GM12891 (cell line): ENCODE measurements at places on chromosomes 12 and 14.
A peak's percentile ranks its signal among the peaks of the same experiment; 100 is the strongest.

- DNase-seq: no peak
Observed at GRCh38 chr12:96502949-96503532, 13.7 kb downstream of the CFAP54 start.

GRCh38 chr12:119694111-119694510 is 26.2 kb downstream of the PRKAB1 start:
- DNase-seq: no peak

DNA sequence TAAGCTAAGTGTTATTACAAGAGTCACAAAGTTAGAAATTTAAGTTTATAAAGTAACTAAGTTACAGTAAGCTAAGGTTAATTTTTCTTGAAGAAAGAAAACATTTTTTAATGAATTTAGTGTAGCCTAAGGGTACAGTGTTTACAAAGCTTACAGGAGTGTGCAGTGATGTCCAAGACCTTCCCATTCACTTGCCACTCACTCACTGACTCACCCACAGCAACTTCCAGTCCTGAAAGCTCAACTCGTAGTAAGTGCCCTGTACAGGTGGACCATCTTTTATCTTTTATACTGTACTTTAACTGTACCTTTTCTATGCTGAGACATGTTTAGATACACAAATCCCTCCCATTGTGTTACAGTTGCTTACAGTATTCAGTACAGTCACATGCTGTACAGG is 60.9 kb upstream of the TMEM263 start:
- DNase-seq: no peak

DNA sequence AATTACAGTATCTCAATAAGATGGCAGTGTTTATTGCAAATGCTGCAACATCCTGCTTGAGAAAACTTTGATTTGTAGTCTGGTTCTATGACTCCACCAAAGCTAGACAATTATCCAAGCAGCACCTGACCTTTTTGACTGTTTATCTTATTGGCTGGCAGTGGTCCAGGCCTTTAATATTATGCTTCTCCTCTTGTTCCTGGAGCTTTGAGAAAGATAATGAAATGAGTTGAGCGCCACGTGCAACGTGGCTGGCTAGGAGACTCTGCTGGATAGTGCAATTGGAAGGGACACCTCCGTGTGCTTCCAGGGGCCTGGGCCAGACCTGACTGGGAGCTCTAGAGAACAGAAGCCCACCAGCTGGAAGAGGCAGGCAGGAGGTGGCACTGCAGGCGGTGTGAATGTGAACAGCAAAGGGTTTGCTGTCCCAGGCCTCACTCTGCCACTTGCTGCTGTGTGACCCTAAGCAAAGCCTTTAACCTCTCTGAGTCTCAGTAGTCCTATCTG is 349.3 kb downstream of the CACNA1C start:
- no peak for DNase-seq

- DNase-seq: no peak
Observed at GRCh38 chr12:1297206-1297605, 297.2 kb downstream of the FBXL14 start.

DNA sequence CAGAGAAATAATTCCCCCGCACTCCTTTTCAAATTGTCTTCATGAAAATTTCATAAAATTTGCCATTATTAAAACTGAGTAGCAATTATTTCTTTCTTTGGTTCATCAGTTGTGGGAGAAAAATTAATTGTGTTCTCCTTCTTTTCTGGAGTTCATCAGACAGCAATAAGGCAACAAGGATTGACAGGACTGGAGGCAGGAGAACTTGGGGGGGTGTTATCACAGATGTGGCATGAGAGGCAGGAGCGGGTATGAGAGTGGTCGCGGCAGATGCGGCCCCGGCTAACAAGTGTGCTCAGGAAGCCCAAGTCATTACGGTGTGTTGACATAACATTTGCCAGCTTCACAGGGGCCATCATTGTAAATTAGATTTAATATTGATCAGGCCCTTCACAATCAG is 306.6 kb upstream of the TMPO start:
- DNase-seq: no peak

GRCh38 chr14:56145181-56145769 is 27.1 kb downstream of the PELI2 start:
- DNase-seq: no peak

GRCh38 chr12:52020539-52021336 is 14.0 kb downstream of the TAMALIN start:
- peak; percentile 64 for DNase-seq

- no peak for DNase-seq
Observed at GRCh38 chr14:70571139-70571538, 29.3 kb downstream of the MED6 start.

- no peak for DNase-seq
Observed at GRCh38 chr12:131140697-131141096, 187.0 kb downstream of the ADGRD1 start.

DNA sequence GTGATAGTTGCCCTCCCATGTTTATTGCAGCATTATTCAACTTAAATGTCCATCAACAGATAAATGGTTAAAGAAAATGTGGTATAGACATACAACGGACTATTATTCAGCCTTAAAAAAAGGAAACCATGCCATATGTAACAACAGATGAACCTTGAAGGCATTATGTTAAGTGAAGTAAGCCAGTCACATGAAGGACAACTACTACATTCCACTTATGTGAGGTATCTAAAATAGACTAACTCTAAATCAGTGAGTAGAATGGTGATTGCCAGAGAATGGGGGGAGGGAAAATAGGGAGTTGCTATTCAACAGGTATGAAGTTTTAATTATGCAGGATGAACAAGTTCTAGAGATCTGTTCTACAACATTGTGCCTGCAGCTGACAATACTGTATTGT is 10.1 kb downstream of the PCNX4 start:
- DNase-seq: no peak

- no peak for DNase-seq
Observed at GRCh38 chr12:5473076-5473782, 41.3 kb downstream of the NTF3 start.

- DNase-seq: no peak
Observed at GRCh38 chr12:124685689-124686369, 118.4 kb upstream of the NCOR2 start.

DNA sequence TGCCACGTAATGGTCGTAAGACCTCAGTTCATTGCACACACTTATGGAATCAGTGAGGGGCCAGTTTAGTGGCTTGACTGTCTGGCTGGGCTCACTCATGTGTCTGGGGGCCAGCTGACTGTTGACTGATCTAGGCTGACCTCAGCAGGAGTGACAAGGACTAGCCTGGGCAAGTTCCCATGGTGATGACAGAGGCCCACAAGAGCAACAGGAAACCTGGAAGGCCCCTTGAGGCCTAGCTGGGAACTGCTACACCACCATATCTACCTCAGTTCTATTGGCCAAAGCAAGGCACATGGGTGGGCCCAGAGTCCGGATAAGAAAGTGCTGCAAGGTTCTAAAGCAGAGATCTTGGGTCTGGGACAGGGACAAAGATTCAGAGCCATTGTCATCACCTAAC is 21.3 kb upstream of the RFLNA start:
- no peak for DNase-seq

- no peak for DNase-seq
Observed at GRCh38 chr12:25771476-25771875, 187.0 kb upstream of the RASSF8 start.

GRCh38 chr14:91454155-91454554 is 36.5 kb upstream of the CCDC88C start:
- no peak for DNase-seq

GRCh38 chr14:105477660-105478397 is 3.2 kb downstream of the CRIP2 start:
- no peak for DNase-seq

DNA sequence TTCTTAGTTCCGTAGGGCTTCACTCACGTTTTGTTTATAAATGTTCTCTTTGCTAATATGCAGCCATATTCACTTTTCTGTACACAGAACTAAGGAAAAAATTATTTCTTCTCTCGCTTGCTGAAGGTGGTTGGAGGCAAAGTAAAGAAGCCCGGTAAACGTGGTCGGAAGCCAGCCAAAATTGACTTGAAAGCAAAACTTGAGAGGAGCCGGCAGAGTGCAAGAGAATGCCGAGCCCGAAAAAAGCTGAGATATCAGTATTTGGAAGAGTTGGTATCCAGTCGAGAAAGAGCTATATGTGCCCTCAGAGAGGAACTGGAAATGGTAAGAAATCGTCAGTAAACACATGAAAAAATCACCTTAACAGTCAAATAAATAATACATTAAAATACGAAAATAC is 24.0 kb downstream of the CREBL2 start:
- DNase-seq: no peak

- no peak for DNase-seq
Observed at GRCh38 chr12:66453844-66454243, 151.6 kb downstream of the HELB start.

DNA sequence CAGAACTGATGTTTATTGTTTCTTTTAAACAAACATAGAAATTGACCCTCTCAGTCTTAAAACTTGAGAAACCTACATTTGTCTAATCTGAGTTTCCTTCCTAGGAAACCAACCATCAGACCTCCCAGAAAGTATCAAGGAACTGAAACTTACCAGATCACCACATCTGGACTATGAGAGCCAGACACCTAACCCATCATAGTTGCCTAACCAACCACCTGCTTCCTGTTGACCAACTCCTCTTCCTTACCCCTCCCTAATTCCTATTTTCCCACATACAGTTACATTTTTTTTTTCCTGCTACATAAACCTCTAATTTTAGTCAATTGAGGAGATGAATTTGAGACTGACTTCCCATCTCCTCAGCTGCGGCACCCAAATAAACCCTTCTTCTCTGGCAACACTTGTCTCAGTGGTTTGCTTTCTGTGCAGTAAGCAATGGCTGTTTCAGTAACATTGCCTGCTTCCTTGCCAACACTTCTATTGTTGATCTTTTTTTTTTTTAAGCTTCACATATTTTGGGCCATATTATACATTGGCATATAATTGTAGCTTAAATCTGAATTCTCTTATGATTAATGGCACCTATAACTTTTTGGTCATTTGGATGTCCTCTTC is 34.3 kb downstream of the KLRD1 start:
- no peak for DNase-seq

DNA sequence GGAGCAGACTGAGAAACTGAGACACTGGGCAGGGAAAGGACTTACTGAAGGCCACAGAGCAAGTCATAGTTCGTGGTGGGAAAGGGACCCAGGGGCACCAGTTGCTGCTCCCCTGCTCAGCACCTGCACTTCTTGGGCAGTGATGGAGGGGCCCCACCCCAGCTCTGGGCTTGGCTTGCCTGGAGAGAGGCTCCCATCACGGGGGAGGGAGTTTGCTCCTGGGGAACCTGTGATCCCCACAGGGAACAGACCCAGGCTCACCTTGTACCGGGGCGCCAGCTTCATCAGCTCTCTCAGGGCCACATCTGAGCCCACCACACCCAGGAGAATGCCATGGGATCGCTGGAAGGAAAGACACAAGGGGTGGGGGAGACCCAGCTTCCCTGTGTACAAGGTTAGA is 39.8 kb downstream of the CACNA2D4 start:
- no peak for DNase-seq

DNA sequence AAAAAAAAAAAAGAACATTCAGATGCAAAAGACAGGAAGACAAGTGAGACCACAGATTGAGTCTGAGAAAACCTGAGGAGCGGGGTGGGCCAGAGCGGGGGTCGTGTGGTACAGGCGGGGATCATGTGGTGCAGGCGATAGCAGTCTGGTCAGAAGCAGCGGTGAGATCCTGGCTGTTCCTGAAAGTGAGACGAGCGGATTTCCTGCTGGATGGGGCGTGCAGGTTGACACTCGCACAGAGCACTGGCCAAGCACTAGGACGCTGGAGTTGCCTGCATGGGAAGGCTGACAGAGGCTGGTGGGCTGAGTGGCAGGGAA is 35.7 kb downstream of the CDC42BPB start:
- DNase-seq: no peak

- no peak for DNase-seq
Observed at GRCh38 chr14:75025082-75025481, 22.4 kb downstream of the EIF2B2 start.

GRCh38 chr12:32903318-32903717 is 6.7 kb upstream of the PKP2 start:
- DNase-seq: no peak

- no peak for DNase-seq
Observed at GRCh38 chr12:94875525-94875924, 128.0 kb downstream of the NDUFA12 start.

GRCh38 chr12:111248236-111249017 is 120.5 kb downstream of the PHETA1 start:
- no peak for DNase-seq

DNA sequence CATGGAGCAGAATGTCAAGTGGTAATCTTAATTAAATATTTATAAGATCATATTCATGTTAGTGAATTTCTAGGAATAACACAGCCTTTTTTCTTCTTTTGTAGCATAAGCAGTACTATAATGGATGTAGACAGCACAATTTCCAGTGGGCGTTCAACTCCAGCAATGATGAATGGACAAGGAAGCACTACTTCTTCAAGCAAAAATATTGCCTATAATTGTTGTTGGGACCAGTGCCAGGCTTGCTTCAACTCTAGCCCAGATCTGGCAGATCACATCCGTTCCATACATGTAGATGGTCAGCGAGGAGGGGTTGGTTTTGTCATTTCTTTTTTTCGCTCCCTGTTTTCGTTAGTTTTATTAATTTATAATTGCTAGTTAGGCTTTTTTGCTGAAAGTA is 23.1 kb downstream of the AEBP2 start:
- no peak for DNase-seq

GRCh38 chr12:12839873-12840579 is 26.9 kb downstream of the DDX47 start:
- DNase-seq: no peak

DNA sequence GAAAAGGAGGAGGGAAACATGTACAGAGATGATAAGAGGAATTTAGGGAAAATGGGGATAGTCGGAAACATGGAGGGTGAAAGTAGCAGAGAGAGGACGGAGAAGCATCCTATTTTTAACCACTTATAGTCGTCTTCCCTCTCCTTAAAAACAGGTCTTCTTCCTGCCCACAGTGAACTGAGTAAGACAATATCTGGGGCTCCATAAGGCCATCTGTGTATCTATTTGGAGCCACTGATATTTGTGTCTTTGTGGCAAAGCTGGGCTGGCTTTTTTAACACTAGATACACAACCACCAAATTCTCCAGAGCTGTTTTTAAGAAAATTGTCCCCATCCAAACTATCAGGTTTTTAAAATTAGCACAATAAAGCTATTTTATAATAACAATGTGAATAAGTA is 109.5 kb upstream of the RAP1B start:
- DNase-seq: no peak

DNA sequence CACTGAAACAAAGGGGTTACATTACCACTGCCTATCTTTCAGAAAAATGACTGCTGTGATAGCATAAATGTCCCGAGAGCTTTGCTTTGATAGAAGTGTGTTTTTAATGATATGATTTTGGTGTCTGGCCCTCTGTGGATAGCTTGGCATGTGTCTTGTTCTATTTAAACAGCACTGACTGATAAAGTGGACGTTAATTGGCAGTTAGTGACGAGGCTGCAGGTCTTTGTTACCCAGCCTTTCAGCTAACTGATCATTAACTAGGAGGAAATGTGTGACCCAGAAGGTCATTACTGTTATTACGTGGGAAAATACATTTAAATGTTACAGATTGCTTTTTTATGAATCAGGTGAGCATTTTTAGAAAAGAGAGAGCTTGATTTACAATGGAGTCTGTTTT is 428.3 kb downstream of the DIO2 start:
- no peak for DNase-seq
